ENCODE measurements at places on chromosomes 11 and 22.

GRCh38 chr22:44103735-44104480 lies 76.8 kb upstream of the PARVG start:
- DNase-seq: no peak

DNA sequence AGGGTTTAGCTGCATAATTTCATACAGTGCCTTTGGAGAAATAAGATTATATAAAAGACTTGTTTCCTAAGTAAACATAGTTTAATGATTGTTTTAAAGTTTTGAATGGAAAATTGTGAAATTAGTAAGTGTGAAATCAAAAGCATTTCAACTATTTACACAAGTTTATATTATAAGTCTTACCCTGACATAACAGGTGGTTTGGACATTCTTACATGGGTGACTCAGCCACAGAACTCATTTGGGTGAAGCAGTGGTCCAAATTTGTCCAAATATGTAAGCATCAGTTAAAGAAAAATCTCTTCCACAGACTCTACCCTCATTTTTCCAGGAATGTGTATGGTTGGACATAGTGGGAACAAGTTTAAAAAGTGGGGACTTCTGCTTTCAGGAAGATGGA lies 68.0 kb downstream of the USP47 start:
- DNase-seq: no peak

GRCh38 chr22:42716649-42717127 lies 4.0 kb downstream of the A4GALT start:
- no peak for DNase-seq

DNA sequence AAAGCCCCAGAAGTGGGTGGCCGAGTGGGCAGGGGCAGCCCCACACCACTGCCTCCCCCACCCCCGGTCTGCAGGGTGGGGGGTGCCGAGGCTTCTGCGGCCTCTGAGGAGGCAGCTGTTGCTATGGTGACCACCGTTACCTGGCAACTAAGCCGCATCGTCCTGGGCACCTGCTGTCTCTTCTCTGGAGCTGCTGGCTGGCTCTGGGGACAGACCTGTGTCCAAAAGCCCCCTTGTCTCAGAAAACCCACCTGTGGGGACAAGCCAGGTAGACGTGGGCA lies 79.9 kb upstream of the PRR5 start:
- peak; percentile 53 for DNase-seq

- no peak for DNase-seq
Observed at GRCh38 chr22:29772170-29772641, 5.0 kb downstream of the UQCR10 start.

DNA sequence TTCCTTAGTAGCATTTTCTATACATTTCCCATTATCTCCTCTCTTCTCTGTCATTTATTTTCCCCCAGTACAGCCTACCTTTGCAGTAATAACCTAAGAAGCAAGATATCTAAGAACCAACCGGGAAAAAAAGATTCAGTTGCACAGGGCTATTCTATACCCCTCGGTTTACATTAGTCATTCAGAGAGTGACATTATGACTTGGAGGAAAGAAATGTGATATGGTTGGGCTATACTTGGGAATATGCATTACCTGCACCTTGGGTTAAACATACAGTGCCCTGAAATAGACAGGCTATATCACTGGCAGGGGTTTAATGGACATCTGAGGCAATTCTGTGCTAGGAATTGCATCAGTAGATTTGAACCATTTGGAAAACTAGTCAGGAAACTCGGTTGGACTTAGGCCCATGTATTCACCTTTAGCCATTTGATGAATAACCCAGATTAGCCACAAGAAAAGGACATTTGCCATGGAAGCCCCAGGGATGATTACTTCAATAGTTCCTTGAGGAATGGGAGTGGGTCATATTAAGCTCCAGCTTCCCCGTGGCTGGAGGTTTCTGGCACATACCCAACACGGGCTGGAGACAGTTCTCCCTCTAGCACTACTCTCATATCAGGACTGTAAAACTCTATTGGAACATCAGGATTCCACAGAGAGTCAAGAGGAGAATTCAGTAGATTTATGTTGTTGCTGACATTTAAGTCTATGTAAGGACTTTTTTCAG lies 973.2 kb downstream of the NTM start:
- no peak for DNase-seq

GRCh38 chr11:10990637-10991193 lies 132.9 kb upstream of the ZBED5 start:
- no peak for DNase-seq

DNA sequence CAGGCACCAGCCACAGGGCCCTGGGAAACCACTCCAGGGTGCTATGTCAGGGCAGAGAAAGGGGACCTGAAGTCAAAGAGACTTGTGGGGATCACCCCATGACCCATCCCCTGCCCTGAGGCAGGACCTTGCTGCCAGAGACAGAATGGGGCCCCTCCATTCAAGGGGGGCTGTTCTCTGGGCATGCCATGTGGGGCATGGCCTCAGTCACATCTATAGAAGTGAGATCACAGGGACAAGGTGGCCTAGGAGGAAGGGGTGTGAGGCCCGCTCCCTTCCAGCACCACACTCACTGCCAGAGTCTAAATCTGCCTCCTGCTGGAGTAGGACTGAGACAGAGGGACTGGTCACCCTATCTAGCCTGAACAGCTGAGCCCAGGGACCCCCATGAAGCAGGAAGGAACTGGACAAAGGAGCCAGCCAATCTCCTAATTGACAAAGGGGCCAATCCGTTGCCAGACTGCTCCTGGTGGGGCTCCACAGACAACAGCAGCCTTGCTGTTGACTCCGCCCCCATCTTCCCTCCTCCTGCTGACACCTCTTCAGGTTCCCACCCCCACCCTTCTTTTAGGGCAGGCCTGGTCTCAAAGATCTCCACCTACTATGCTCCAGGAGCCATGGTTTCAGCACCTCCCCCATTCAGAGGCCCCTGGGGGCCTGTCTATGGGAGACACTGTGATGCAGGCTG lies 26.0 kb downstream of the NEAT1 start:
- no peak for DNase-seq

GRCh38 chr11:62540804-62541701 lies 5.6 kb downstream of the AHNAK start:
- DNase-seq: peak; percentile 63

DNA sequence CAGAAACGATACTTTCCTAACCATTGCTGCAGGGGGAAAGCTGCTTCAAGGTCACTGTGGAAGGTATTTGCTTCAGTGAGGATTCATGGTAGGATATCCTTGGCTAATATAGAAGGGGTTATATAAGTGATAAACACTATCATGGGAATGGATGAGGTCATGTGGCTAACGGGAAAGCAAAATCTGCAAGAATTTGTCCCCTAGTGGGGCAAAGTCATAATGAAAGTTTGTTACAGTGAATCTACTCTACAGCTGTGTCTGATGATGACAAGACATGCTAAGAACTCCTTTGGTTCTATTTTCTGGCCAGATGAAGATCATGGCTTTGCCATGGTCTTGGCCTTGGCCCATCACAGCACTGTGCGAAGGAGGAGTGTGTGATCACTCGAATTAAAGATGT lies 13.8 kb downstream of the MMP20 start:
- DNase-seq: no peak

GRCh38 chr11:26344647-26345046 lies 12.7 kb downstream of the ANO3 start:
- DNase-seq: peak; percentile 48

DNA sequence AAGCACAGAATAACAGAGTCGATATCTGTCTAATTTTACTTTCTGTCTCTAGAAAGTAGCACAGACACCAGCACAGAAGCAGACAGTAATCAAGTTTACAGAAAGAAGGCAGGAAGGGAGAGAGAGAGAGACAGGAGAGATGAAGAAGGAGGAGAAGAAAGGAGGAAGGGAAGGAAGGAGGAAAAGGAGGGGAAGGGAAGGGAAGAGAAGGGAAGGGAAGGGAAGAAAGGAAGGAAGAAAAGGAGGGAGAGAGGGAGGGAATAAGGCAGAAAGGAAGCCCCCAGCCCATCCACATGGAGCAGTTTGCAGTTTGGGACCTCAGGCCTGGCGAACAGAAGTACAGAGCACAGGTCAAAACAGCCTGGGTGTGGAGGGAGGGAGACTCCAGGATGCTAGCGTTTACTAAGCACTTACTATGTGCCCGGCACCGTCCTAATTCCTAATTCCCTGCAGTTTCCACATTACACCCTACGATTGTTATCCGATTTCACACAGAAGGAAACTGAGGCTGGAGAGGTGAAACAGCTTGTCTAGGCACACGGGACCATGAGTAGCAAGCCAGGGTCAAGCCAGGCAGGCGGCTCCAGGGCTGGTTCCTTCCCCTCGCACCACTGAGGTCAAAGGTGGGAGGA lies 46.0 kb upstream of the WNT7B start:
- no peak for DNase-seq

DNA sequence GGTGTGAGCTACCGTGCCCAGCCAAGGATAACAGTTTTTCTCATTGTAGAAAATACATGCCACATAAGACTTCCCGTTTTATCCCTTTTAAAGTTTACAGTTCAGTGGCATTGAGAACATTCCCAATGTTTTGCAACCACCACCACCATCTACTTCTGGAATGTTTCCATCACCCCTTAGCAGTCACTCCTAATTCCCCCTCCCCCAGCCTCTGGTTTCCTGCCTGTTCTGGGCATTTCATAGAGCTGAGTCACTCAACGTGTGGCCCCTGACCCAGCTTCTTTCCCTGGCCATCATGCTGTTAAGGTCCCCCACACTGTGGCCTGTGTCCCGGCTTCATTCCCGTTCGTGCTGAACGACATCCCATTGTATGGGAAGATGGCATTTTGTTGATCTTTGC lies 30.7 kb downstream of the FGF4 start:
- DNase-seq: no peak

GRCh38 chr11:113562576-113562975 lies 87.4 kb upstream of the DRD2 start:
- no peak for DNase-seq

DNA sequence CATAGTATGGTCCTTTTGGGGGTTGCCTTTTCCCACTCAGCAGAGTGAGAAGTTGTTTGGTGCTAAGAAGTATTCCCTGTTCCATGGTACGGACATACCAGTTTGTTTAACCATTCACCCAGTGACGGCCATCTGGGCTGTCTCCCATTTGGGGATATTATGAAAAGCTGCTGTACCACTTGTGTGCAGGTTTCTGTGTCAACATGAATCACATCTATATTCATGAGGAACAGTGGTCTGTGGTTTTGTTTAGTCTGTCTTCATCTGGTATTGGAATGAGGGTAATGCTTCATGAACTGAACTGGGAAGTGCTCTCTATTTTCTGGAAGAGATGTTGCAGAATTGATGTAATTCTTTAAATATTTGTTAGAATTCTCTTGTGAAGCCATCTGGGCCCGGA lies 89.5 kb downstream of the TRMU start:
- DNase-seq: no peak

- no peak for DNase-seq
Observed at GRCh38 chr11:3605771-3606203, 36.0 kb downstream of the ART5 start.

DNA sequence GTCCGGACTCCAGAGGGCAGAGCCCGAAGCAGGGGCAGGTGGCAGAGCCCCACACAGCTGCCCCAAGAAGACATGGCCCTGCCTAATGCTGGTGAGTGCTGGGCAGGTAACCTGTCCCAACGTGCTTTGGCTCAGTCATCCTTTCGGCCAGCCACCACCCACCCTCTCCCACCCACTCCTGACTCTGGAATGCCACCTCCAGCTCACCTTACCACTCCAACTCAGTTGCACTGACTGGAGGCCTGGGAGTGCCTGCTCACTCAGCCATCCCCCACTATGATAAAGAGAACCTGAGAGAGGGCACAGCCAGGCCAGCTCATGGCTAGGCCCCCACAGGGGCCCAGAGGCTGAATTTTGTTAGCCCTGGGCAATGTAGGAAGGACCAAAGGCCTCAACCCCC lies 53.8 kb upstream of the MPEG1 start:
- no peak for DNase-seq

GRCh38 chr11:128914216-128915148 lies 23.3 kb downstream of the KCNJ5 start:
- DNase-seq: no peak

- no peak for DNase-seq
Observed at GRCh38 chr11:23974601-23975000, 522.3 kb upstream of the LUZP2 start.

Measured in Ammon's horn (tissue), 1 donor.